Fibroblast of the conjunctiva (primary cell): ENCODE measurements at places on chromosomes 1 and 21.

- DNase-seq, result no peak
These were observed 41.6 kb downstream of the ARHGEF16 start for GRCh38 chr1:3495776-3496745.

GRCh38 chr1:56357927-56358690 is 221.3 kb downstream of the PLPP3 start:
- DNase-seq, result no peak

GRCh38 chr1:95620076-95620475 is 386.1 kb downstream of the RWDD3 start:
- no peak for DNase-seq

DNA sequence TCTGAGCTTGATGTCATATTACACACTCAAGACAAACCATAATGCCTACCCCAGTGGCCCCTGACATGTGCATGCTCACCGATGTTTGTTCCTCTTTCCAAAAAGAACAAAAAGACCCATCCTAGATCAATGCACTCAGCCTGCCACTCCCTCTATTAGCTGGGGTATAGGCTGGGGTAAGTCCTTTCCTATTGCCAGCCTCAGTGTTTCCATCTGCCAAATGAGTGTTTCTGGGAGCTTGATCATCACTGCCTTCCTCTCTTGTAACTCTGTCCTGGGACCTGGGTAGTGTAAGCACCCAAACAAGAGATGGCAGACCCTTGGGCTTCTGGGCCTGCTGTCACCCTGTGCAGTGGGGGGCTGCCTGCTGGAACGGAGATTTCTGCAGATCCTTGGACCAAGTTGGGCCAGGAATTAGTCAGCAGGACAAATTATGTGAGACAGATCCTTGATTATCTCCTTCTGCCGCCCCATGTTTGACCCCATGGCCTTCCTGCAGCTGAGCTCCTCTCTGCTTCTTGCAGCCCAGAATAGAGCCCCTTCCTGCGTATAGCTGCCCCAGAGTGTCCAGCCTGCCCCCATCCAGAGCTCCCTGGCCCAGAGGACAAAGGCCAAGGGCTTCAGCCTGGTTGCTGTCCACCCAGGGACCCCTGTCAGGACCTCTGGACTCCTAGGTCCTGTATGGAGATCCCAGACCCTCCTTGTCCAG is 31.5 kb upstream of the LRP8 start:
- DNase-seq, result no peak

DNA sequence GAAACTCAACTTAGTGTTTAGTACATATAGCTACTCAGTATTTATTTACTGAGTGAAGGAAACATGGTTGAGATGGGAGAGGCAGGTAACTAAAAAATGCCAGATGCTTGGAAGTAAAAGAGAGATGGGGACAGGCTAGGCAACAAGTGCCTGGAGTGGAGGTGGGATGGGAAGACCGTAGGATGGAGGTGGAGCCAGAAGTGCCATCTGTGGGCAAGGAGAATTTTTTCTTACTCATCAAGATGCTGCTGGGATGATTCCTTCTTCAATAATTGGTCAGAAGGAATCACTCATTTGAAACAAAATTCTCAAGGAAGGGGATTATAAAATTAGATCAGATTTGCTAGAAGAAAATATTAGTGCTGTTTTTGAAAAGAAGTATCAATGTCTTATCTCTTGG is 72.9 kb downstream of the IFI44 start:
- DNase-seq, result no peak

- DNase-seq, result no peak
These were observed 21.7 kb upstream of the GRIK1 start for GRCh38 chr21:29961291-29962027.

GRCh38 chr1:56304975-56305374 is 274.4 kb downstream of the PLPP3 start:
- DNase-seq, result no peak

DNA sequence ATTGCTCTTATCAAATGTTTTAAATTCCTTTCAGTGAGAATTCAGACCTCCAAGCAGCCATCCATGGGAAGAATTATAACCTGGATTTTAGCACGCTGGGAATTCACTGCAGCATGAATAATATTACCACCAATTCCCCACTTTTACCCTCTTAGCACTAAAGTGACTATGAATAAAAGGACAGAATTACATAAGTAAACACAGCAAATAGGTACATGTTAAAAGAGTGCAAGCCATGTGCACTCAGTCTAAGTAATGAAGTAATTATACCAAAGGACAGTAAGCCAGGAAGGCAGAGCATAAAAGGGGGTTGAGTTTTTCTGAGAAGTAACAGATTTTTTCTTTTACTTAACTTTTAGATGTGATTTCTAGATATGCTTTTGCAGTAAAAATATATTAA is 176.3 kb downstream of the DENND1B start:
- DNase-seq, result no peak
